ENCODE measurements at places on chromosomes 11 and 22. TPM values are rescaled to one million over a fixed set of nuclear protein-coding genes. Genes with fewer than 3 reads are reported as not detected.
A peak's percentile ranks its signal among the peaks of the same experiment; 100 is the strongest.

The STX3 gene
- polyA plus RNA-seq = 5.7 TPM

The C11orf91 gene
- 0.10 TPM for polyA plus RNA-seq

DNA sequence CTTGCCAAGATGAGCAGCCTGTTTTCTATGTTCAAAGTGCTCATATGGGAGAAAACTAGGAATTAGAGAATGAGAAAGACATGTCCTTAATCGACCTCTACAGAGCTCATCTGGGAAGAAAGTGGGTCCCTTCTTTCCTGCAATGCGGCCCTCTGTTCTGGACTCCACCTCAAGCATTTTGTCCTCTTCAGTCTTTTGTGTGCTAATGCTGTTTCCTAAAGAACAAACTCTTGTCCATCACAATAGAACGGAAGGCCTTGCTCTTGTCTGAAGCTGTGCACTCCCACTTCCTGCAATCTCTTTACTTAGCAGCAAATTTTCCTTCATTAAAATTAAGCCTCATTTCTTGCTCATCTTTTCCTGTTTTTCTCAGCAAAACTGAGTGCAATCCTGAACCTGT, 206.6 kb downstream of the OPCML start:
- DNase-seq = no peak

GRCh38 chr11:45247433-45247832, 38.7 kb downstream of the SYT13 start:
- no peak for DNase-seq

- DNase-seq = peak; percentile 26
These were observed 3.5 kb upstream of the EEF1G start for GRCh38 chr11:62577046-62577714.

DNA sequence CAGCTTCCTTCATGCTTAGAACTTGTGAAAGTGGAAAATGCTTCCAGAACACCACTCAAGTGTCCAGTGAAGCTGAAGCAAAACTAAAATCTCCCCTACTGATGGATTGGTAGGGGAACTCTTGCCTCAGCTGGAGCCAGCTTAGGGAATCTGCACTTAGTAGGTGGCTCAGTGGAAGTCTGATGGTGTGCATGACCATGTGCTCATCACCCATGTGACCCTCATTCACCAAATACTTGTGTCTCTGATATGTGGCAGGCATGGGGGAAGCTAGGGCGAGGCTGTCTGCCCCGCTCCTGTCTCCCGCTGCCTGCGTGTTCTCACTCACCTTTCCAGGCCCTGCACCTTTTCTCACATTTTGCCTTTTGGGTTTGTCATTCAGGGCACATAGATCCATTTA, 7.2 kb downstream of the TEAD1 start:
- no peak for DNase-seq

DNA sequence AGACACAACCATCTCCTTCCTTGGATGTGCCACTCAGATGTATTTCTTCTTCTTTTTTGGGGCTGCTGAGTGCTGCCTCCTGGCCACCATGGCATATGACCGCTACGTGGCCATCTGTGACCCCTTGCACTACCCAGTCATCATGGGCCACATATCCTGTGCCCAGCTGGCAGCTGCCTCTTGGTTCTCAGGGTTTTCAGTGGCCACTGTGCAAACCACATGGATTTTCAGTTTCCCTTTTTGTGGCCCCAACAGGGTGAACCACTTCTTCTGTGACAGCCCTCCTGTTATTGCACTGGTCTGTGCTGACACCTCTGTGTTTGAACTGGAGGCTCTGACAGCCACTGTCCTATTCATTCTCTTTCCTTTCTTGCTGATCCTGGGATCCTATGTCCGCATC, 489 bp downstream of the OR10A4 start:
- no peak for DNase-seq

GRCh38 chr11:111549869-111550203, 9.3 kb downstream of the LAYN start:
- no peak for DNase-seq

Measured in IMR-90 (cell line).